Activated CD8-positive, alpha-beta memory T cell treated with anti-CD3 and anti-CD28 coated beads for 1 hour (primary cell): ENCODE measurements at places on chromosomes 7 and 10.

- DNase-seq, result no peak
Measured at GRCh38 chr10:44262551-44263251, 122.2 kb downstream of the CXCL12 start.

DNA sequence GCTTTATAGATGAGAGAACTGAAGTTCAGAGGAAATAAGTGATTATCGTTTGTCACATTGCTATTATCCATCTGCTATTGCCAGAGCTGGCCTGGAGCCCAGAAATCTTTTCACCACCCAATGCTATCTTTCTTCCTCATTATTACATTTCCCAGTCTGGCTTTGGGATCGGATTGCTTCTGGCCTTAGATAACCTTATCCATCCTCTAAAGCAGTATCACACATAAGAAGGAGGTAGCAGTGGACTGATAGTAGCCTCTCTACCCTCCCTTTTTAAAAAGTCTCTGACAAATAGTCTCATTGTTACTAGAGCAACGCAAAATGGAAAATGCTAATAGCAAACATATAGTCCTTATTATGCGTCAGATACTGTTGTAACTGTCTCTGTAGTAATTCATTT is 1.3 kb upstream of the CLDN12 start:
- DNase-seq, result no peak

DNA sequence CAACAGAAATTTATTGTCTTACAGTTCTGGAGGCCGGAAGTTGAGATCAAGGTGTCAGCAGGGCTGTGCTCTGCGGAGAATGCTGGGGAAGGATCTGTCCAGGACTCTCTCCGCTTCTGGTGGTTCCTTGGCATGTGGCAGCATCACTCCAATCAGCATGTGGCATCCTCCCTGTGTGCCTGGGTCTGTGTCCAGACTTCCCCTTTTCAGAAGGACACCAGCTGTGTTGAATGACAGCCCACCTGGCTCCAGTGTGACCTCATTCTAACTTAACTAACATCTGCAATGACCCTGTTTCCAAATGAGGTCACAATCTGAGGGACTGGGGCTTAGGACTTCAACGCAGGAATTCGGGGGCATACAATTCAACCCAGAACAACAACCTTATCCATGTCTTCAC is 141.9 kb downstream of the BMS1 start:
- no peak for DNase-seq

GRCh38 chr10:19493917-19494316 is 322.3 kb upstream of the PLXDC2 start:
- DNase-seq, result no peak

- no peak for DNase-seq
Measured at GRCh38 chr7:6293202-6293601, 20.8 kb upstream of the CYTH3 start.

- DNase-seq, result peak; percentile 77
Measured at GRCh38 chr7:72924733-72925545, at the start of gene POM121. TSS of gene POM121 (plus strand) at chr7:72925095. CDS start at chr7:72925122, 27 bp downstream.

- DNase-seq, result no peak
Measured at GRCh38 chr10:59508296-59508695, 145.9 kb upstream of the FAM13C start.

DNA sequence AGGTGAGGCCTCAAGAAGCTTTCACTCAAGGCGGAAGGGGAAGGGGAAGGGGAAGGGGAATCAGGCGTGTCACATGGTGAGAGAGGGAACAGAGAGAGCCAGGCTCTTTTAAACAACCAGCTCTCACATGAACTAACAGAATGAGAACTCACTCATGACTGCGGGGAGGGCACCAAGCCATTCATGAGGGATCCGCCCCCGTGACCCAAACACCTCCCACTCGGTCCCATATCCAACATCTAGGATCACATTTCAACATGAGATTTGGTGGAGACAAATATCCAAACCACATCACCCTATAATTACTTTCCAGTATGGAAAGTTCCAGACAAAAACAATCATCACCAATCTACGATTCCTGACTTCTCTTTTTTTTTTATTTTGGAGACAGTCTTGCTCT is 22.9 kb downstream of the HIP1 start:
- no peak for DNase-seq

DNA sequence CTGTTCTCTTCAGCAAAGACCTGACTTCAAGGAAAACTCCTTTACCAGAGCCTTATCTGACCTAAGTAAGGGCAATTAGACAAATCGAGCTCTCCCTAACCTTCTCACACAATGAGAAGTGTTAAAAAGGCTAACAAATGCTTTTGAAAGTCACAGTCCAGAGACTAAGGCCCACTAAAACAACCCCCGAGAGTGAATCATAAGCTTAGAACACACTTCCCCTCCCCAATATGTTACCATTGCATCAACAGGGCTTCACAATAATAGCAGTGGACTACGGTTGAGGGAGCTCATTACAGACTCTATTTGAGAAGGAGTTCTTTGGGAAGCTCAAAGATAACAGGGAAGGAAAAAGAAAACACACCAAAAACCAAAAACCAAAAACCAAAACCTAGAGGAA is 28.6 kb upstream of the ZEB1 start:
- DNase-seq, result no peak

DNA sequence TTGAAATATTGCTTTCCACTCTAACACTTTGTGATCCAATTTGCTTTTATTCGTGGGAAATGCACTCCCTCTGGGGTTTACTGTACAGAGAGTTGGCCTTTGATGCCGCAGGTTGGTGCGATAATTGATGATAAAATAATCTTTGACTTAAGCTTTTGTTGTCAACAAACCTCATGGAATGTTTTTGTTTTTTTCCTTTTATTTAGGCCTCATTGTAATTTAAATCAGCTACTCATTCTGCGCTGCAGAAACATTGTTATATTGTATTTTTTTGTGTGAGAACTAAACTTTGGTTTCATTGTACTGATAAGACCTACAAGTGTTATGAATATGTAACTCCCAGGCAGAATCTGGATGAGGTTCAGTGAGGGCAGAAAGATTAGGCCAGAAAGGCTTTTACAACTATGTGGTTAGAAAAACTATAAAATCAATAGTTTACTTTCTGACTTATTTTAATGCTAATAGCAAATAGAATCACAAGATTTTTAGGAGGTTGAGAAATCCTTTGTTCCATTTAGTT is 76.8 kb upstream of the POM121L12 start:
- no peak for DNase-seq

GRCh38 chr7:18087026-18087686 is 59.5 kb upstream of the PRPS1L1 start:
- no peak for DNase-seq

DNA sequence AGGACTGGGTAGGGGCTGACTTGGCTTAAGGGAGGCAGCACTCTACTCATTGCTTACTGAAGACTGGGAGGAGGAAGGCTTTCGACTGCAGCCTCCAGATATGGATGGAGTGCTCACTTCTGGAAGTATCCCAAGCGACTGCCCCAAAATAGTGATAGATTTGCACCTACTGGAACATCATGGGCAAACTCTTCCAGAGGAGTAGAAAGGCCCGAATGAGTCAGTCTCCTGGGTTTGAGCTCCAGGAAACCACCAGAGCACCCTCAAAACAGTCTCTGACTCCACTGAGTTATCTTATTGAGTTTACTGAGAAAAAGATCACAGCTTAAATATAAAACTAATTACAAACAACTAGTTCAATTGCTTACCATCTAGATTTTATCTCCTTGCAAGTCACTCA is 37.2 kb upstream of the PDLIM1 start:
- DNase-seq, result no peak

DNA sequence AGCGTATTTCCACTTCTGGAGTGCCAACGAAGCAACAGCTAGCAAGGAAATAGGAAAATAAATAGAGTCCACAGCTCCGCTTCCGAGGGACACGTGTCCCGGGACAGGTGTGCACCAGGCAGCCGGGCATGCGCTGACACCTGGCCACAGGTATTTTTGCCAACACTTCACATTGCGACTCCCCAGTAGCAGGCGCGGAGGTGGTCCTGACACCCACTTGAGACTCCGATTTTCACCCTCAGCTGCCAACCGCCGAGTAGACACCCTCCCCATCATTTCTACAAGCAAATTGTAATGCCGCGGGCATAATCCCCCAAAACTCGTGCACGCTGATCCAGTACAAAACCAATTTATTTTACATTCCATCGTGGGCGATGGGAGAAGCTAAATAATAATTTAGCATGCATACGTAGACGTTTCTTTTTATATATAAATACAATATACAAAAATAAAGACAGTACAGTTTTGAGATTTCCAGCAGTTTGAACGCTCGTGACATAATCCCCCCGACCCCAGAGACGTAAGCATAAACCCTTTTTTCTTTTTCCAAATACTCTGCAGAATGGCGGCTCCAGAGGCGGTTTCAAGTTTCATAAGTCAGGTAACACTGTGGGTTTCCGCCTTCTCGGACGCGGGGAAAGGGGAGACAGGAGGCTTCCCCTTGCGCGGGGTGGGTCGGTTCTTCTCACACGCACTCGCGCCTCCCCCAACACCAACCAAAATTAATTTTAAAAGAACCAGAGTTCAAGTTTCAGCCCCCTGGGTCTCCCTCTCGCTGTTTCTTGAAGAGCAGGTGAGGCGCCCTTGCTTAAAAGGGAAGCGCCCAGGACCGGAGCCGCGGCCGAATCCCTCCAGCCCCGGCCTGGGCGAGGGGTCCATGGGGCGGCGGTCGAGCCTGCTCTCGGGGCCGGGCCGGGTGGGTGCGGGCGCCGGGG is 5.7 kb downstream of the MNX1 start:
- DNase-seq, result no peak
